H1 (cell line): ENCODE measurements at places on chromosomes 1 and 21. TPM values are rescaled to one million over a fixed set of nuclear protein-coding genes. Genes with fewer than 3 reads are reported as not detected.

- peak; percentile 68 for DNase-seq
Observed at GRCh38 chr1:92486251-92487077, at the start of gene GFI1. TSS of gene GFI1 (minus strand) at chr1:92486925. CDS start at chr1:92483487, 3,438 bp downstream.

- no peak for DNase-seq
Observed at GRCh38 chr1:109812691-109813393, 49.1 kb upstream of the EPS8L3 start.

DNA sequence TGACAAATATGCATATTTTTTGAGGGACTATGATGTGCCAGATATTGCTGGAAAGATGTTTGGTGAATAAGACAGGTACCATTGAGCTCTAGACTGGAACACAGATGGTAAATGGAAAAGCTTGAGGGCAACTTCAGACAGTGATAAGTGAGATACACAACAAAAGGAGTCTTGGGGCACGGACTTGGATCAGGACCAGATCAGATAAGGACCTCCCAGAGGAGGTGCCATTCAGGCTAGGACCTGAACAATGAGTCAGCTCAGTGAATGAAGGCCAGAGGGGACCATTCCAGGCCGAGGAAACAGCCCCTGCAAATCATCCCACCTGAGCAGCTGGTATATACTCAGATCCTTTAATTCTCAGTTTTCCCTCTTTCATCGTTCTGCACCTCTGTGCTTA is 1.8 kb upstream of the KCNJ15 start:
- DNase-seq, result no peak

- DNase-seq, result no peak
Observed at GRCh38 chr1:2946291-2946690, 75.0 kb upstream of the ACTRT2 start.

DNA sequence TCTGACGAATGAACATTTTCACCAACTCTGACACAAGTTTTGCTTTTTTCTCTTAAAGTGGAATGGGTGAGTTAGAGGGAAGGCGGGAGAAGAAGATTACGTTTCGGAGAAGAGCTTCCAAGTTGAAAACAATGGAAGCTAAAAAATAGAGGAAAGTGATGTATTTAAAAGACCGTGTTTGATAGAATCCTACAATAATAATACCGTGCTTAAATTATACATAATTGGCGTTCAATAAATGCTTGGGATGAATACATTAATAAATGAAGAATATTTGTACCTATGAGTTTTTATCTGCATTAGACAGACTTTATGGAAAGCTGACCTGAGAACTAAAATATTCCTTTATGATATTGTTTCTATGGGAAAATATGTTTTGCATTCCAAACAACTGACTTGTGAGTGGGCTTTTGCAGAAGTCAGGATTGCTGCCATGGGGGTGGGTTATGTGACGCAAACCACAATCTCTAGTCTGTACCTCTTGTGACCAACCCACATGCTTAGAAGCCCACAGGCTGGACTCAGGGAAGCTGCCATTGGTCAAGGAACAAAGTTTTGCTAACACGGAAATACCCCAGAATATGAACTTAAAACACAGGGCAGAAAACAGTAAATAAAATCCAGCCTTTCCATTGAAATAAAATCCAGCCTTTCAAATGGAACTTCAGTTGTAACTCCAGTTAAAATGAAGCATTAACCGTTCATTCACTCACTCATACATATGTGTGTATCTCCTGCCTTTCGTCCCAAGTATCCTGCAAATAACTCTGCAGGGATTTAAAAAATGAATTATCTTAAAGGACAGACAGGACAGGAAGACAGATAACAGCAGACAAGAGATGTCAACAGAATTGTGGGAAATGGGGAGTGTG is 21.3 kb upstream of the ATF3 start:
- no peak for DNase-seq

DNA sequence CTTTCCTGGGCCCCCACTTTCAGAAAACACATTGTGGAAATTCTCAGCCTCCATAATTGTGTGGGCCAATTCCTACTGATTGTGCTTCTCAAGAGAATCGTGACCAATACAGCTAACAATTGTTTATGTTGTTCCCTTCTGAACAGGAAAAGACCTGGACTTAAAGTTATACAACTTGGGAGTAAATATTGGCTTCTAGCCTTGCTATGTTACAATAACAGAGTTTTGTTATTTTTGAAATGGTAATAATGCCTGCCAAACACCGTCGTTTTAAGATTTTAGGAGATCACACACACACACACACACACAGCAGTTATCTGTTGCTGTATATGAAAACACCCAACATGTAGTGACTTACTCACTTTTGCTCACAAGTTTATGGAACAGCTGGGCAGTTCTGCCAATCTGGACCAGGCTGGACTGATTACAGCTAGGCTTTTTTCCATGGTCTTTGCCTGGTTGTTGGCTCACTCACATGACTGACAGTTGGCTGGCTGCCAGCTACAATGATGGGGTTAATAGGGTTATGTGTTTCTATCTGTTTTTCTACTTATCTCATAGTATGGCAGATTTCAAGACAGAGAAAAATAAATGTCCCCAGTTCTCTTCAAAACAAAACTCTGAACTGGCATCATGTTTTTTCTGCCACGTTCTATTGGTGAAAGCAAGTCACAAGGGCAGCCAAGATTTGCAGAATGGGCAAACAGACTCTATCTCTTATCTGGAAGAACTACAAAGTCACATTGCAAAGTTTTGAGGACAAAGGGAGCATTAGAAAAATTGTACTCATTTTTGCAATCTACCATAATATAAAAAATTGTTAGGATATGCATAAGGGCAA is 447.5 kb downstream of the NEGR1 start:
- no peak for DNase-seq

GRCh38 chr1:183244466-183244865 is 58.4 kb downstream of the LAMC2 start:
- no peak for DNase-seq

DNA sequence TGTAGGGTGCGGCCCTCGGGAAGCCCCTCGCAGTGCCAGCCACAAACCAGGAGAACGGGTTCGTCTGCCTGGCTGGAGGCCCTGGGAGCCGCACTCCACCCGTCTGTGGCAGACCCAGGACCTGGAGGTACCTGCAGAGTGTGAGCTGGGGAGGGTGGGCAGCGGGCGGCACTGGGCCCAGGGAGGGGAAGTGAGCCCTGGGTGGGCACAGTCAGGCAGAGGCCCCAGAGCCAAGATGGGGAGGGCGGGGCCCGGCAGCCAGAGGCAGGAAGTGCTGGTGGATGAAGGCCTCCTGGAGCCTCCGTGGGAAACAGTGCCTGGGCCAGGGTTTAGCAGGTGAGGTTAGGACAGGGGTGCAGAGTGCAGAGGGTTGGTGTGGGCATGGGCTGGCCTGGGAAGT is 4.0 kb upstream of the PEX10 start:
- no peak for DNase-seq

DNA sequence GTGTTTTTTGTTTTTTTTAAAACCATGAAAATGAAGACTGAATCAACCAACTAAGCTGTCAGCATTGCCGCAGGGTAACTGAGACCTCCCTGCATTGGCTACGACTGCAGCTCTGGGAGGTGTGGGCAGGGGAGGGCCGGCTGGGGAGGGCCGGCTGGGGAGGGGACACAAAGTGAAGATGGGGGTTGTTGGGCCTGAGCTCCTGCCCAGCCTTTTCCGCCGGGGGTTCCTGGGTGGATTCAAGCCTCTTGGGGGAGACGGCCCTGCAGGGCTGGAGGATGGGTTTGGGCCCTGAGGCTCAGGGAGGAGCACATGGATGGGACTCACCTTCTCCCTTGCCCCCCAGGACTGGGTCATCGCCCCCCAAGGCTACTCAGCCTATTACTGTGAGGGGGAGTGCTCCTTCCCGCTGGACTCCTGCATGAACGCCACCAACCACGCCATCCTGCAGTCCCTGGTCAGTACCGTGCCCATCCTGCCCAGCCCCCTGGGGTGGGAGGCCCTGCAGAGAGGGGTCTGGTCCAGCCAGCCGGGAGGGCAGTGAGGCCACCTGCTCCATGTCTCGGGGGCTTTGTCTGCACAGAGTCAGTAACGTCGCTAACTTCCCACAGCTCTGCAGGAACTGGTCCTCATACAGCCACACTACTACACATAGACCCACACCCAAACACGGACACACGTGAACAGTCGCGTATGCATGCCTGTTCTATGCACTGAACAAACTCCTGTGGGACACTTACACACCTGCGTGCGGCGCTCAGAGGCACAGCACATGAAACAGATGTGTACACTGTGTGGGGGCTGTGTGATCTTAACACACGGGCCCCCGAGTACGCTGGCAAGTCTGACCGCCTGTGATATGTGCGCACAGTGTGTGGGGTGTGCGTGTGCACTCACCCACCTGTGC is 31.5 kb downstream of the BMP8A start:
- no peak for DNase-seq

- DNase-seq, result no peak
Observed at GRCh38 chr1:217574265-217574949, 56.5 kb downstream of the GPATCH2 start.

Gene ADAMTS5
- 0.82 and 1.1 TPM in 2 replicates for total RNA-seq

Gene KIF17
- 9.9 and 10.4 TPM in 2 replicates for total RNA-seq

Gene PCAT6
- 4.6 and 6.4 TPM in 2 replicates for total RNA-seq

Gene SYT6
- 33.7 and 35.7 TPM in 2 replicates for total RNA-seq

Gene GJA9
- total RNA-seq, result not detected in 2 replicates

Gene CYP4A22
- not detected in 2 replicates for total RNA-seq

Gene HNRNPCL4
- total RNA-seq, result not detected in 2 replicates
